Stimulated activated CD4-positive, alpha-beta T cell treated with anti-CD3 and anti-CD28 coated beads, TNF-alpha, amount 100 ng/mL, for 1 hour (primary cell): ENCODE measurements at places on chromosomes 11 and 22.

- DNase-seq: no peak
These were observed 38.5 kb upstream of the PPARA start for GRCh38 chr22:46111645-46112306.

- no peak for DNase-seq
These were observed 579 bp downstream of the TANGO2 start for GRCh38 chr22:20021196-20022181.

DNA sequence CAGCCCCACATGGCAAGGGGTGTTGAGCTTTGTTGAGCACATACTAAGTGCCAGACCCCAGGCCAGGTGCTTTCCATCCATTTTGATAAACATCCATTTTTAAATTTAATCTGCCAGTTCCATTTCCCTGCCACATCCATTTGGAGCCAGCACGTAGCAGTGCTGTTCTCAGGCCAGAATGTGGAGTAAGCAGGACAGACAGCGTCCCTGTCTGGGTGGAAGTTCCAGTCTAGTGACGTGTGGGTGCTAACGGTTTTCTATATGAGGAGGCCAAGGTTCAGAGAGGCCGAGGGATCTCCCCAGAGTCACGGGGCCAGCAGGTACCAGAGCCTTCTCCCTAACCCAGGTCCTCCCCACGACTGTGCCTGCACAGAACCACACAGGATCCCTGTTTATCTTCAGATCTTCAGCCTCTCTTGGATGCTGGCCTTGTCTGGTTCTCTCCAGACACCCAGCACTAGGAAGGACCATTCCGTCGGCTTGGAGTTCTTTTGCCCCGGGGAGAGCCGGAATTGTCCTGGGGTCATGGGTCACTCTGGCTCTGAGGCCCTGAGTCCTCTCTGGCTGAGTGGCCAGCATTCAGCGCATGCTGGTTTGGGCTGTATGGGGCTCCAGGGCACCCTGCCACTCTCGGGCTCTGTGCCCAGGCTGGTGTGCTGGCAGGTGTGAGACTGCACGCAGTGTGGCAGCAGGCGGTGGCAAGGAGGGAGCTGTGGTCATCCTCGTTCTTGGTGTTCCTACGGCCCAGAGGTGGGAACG lies 63.6 kb upstream of the PPARA start:
- no peak for DNase-seq

GRCh38 chr22:22691716-22692701 lies 47.6 kb downstream of the GGTLC2 start:
- DNase-seq: no peak

DNA sequence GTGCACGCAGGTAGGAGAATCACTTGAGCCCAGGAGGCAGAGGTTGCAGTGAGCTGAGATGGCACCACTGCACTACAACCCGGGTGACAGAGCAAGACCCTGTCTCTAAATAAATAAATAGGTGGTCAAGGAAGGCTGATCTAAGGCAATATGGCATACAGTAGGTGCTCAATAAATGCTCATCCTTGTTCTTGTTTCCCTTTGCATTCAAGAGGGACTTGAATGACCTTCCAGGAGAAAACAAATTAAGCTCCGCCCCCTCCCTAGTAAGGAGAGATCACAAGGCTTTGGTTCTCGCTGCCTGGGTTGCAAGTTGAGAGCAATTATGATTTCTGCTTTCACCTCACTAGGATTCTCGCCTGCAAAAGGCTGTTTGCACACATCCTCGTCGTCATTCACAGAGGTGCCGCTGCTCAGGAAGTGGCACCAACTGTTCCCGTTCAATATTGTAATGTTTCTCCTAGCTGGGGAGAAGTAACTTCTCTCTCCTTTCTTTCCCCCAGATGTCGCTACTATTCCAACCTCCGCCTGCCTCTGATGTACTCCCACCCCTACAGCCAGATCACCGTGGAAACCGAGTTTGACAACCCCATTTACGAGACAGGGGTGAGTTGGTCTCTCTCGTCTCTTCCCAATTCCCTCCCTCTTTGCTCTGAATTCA lies 51.8 kb upstream of the ASPHD2 start:
- DNase-seq: no peak

DNA sequence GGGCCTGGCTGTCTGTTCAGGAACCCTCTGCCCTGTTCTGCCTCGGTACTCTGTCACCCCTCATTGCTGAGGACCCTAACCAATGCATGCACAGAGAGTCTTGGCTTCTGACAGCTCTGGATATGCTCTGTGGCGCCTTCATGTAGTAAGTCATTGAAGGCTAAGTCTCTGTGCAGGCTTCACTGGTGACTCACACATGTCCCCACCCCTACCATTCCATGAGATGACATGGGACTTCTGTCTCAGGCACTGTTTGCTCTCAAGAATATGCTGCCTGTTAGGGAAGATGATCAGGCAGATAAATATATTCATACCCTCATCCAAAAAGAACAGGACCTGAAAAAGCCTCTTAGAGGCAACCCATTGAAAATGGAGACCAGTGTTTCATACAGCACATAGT lies 43.6 kb upstream of the HORMAD2 start:
- DNase-seq: no peak

- DNase-seq: no peak
These were observed 1018.9 kb downstream of the DLG2 start for GRCh38 chr11:84607975-84608836.

DNA sequence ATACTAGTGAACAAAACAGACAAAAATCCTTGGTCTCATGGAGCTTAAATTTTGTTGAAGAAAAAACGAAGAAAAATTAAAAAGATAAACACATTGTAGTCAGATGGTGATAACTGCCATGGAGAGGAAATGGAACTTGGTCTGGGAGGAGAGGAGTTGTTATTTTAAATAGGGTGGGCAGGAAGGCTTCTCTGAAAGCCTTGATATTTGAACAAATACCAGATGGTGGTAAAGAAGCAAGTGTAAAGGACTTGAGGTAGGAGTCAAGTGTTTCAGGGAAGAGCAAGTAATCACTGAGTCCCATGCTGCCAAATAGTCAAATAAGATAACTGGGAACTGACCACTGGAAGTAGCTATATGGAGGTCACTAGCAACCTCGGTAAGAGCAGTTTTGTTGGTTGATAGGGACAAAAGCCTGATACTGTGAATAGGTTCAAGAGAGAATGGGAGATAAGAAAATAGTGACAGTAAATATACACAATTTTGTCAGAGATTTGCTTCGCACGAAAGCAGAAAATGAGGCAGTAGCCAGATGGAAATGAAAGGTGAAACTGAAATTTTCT lies 55.1 kb downstream of the SESN3 start:
- no peak for DNase-seq

DNA sequence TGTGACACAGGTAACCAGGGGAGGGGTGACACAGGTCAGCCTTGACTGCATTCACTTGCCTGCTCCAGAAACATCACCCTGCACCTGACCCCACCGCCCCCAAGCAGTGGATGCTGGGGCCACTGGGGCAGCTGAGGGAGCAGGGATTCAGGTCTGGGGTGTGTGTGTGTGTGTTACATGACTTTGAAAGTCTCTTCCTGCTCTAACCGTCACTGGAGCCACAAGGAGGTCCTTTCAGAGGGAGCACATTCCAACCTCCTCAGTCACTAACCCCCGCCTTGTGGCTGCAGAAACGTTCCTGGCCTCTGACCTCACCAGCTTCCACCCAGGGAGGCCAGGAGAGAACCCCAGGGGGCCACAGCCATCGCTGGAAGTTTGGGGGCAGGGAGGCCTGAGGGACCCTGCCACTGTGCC lies 2.9 kb upstream of the FOSL1 start:
- no peak for DNase-seq

- DNase-seq: no peak
These were observed 7.0 kb downstream of the PTPRJ start for GRCh38 chr11:47987310-47987709.

- DNase-seq: no peak
These were observed 87.1 kb downstream of the TENM4 start for GRCh38 chr11:79353706-79354105.

DNA sequence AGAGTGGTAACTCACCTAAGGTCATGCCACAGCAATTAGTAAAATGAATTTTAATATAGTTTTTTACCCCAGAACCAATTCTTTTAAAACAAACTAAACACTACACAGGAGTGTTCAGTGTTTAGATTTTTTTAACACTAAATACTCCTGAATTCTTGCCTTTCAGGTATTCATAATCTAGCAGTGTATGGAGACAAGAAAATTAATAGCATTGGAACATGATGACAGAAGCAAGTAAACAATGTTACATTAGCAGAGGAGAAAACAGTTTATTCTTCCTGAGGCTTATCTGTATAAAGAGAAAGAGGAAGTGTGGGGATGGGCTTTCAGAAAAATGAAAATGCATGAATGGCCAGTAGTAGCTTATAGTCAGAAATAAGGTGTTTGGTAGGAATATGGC lies 222.1 kb upstream of the FAT3 start:
- DNase-seq: no peak
